ENCODE measurements at places on chromosomes 6 and 20. TPM values are rescaled to one million over a fixed set of nuclear protein-coding genes. Genes with fewer than 3 reads are reported as not detected.

GRCh38 chr6:166424431-166424830 is 41.7 kb upstream of the MPC1 start:
- DNase-seq = peak; percentile 65

Gene LGSN
- total RNA-seq = not detected

DNA sequence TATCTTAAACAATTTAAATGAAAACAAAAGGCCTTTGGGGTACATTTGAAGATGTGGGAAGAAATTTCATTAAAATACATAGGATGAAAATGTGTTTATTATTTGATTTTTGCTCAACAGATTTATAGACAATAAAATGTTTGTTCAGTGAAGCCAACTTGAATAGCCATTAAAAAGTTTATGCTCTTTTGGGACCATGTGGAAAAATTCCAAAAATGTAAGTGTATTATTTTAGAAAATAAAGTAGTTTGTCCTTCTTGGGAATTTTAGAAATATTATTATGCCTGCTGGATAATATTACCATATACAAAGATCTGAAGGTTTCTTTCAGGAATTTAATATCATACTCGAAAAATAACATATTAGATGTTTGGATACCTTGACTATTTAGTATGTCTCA is 131.3 kb downstream of the EPM2A start:
- DNase-seq = no peak

- no peak for DNase-seq
Observed at GRCh38 chr6:146028851-146029572, at the start of gene GRM1. Gene GRM1 (plus strand): TSS chr6:146029062. CDS start chr6:146029518, 456 bp downstream.

DNA sequence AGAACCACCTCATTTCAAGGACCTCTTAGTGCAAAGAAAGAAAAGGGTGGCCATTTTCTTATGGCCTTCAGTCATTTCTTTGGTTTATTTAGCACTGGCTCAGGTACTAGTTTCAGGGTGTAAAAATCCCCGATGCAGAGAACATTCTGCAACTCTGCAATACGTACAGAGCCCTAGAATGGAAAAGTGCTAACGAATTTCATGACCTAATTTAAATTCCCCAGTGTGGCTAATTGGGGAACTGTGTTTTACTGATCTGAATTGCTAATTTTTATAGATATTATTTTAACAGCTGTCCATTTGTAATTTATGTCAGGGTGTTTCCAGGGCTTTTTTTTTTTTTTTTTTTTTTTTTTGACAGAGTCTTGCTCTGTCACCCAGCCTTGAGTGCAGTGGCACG is 160.7 kb downstream of the UST start:
- no peak for DNase-seq

Gene EDN3
- total RNA-seq = not detected

GRCh38 chr6:127538750-127539264 is 19.7 kb upstream of the MTCL3 start:
- DNase-seq = no peak

DNA sequence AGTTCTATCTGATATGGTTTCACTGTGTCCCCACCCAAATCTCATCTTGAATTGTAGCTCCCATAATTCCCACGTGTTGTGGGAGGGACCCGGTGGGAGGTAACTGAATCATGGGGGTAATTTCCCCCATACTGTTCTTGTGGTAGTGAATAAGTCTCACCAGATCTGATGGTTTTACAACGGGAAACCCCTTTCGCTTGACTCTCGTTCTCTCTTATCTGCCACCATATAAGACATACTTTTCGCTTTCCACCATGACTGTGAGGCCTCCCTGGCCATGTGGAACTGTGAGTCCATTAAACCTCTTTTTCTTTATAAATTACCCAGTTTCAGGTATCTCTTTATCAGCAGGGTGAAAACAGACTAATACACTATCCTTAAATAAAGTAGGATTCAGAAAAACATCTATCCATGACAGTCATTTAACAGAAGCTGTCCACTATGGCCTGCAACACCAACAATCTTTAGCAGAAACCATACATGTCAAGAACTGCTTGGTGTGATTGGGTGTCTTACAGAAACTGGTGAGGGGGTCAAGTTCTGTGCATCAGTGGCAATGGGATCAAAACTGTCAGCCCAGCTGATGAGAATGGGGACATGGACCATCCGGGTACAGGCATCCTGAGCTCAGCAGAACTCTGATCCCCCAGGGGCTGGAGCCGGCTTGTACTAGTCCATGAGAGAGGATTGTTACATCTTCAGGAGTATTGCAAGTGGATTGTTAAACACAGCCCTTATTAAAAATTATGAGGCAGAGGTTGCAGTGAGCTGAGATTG is 59.2 kb downstream of the SCML4 start:
- DNase-seq = no peak

- DNase-seq = no peak
Observed at GRCh38 chr6:155349129-155349528, 34.8 kb upstream of the TFB1M start.

- no peak for DNase-seq
Observed at GRCh38 chr6:27830212-27830599, 82.0 kb downstream of the OR2B2 start.

Measured in mesenteric fat pad (tissue), 1 donor.